ENCODE measurements at places on chromosomes 13 and 19.
A peak's percentile ranks its signal among the peaks of the same experiment; 100 is the strongest.

DNA sequence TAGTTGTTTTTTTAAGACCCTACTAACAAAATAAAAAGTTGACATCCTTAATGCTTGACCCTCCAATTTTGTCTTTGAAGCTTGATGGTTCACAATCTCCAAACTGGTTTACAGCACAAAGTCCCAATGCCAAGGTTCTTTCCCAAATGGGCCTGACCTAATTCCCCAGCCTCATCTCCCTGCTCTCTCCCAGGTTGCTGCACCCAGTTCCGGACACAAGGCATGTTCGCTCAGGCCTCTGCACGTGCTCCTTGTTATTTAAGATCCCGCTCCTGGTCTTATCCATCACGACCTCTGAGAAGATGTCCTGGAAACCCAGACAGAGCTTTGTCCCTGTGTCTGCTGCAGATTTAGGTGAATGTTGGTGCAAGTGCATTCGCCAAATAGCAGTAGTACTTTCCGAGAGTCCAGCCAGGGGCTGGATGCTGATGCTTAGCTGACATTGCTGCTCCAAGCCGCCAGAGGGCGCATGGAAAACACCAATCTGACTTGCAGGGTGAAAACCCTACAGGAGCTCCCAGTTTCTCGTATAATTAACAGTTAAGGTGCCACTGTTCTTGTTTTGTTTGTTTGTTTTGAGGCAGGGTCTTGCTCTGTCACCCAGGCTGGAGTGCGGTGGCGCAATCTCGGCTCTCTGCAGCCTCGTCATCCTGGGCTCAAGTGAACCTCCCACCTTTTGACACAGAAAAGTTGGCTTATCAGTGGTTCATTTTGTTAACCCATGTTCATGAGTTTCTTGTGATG is 18.5 kb downstream of the LYPD3 start:
- DNase-seq: peak; percentile 85

- no peak for DNase-seq
Observed at GRCh38 chr13:109809216-109809932, 23.0 kb upstream of the IRS2 start.

DNA sequence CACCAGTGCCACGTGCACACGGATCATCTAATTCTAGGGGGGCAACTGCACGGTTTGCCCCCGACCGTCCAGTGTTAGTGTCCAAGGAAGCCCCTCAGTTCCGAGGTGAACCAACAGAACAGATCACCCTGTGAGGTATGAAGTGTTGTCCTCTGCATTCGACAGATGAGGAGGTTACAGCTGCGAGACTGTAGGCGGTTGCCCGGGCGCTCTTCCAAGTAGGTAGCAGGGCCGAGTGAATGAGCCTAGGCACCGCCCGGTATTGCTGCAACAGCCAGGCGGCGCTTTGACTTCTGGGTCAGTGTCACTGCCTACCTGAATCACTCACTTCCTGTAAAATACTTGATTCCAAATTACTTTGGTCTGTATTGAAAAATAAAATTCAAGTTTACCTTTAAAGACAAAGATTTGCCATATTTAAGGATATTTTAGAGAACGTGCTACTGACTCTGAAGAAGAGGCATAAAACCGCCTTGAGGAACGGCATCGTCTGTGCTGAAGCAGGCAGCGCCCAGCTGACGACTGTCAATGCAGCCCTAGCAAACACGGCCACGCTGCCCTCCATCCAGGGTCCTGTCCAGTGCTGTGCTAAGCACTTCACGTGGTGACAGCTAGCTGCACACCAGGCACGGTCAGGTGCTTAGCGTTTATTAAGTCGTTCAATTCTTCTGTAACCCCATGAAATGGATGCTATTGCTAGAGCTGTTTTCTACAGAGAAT is 19.3 kb upstream of the RASA3 start:
- no peak for DNase-seq

- DNase-seq: no peak
Observed at GRCh38 chr19:12687496-12688196, at the start of gene GNG14. Gene GNG14 (plus strand): TSS chr19:12687998. CDS start chr19:12688049, 51 bp downstream.

DNA sequence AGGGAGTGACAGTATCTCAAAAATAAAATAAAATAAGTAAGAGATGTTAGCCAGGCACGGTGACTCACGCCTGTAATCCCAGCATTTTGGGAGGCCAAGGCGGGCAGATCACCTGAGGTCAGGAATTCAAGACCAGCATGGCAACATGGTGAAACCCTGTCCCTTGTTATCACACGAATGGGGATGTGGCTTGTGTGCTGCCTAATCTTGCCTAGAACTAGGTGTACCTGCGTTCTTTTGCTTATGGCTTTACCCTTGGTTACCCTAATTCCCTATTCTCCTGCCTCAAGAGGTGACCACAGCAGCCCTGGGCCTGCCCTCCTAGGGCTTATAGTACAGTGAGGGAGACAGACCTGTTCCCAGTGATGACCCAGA is 6.3 kb upstream of the PVR start:
- DNase-seq: no peak

GRCh38 chr13:22053053-22053452 is 382.2 kb downstream of the FGF9 start:
- DNase-seq: no peak

DNA sequence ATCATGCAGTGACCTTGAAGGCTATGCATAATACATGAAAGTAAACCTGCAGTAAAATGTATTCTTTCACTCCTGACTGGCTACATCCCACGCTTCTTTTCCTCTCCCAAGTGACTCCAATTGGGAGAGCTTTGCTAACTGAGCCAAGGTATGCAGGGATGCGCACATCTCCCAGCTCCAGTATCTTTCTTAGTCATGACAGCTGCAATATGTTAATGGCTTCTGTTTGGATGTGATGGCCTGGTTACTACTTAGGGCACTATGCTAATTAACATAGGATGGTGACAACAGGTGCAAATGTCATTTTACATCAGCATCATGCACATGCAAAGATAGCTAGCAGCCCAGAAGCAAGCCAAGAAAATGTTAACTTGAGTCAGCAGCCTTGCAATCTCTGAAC is 134.7 kb downstream of the POU4F1 start:
- no peak for DNase-seq

DNA sequence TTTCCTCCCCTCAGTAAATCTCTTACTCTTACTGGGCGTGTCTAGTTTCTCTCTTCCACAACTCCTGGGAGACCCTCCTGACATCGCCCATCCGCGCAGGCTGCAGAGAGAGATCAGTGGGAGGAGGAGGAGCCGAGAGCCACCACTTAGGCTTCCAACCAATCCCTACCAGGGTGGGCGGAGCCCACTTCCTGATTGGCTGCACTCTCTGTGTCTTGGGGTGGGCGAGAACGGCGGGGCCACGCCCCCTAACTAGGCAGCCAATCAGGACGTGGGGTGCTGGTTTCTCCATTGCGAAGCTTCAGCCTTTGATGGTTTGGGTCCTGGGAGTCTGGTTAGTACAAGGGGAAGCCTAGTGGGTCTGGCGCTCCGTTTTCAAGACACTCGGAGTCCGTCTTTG is at the start of gene PMIS2:
TSS of gene PMIS2 (plus strand) at position 326 of the 400 bp plus-strand sequence. CDS start 87 bp downstream, outside the sequence.
- no peak for DNase-seq

GRCh38 chr13:36915106-36915505 is 4.9 kb downstream of the SMAD9 start:
- no peak for DNase-seq

DNA sequence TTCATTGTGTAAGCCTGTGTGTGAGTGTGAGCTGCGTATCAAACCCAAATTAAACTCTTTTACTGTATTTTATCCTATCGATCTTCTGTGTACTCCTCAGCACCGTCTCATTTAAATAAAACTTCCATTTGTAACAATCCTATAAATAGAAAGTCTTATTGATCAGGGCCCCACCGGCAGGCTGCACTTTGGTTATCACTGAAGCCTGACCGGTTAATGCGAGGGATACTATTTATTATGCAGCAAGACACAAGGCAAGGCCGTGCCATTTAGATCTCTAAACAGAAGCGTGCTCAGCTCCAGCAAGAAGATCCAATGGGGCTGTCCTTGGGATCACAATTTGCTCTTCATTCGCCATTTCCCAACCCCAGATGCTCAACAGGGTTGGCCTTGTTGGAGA is 252.6 kb upstream of the TSHZ3 start:
- DNase-seq: no peak

DNA sequence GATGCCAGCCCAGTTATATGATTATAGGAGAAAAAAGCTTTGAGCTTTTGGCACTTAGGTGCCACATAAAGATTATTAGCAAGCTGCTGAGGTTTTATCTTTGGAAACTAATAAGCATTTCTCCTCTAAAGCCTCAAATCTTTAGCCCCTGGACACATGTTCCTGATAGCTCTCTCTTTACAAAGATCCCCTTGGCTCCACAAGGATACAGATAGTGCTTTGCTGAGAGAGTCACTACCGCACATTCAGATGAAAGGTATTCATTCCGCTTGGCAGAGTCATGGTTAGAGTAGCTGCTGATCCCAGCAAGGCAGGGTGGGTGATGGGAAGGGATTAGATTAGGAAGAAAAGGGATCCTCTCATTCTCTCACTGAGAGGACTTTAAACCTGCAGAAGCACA is 28.2 kb upstream of the PSG7 start:
- no peak for DNase-seq

GRCh38 chr13:36355632-36356031 is 9.4 kb upstream of the SPART start:
- no peak for DNase-seq

- no peak for DNase-seq
Observed at GRCh38 chr19:19354007-19354406, 33.4 kb downstream of the MAU2 start.

DNA sequence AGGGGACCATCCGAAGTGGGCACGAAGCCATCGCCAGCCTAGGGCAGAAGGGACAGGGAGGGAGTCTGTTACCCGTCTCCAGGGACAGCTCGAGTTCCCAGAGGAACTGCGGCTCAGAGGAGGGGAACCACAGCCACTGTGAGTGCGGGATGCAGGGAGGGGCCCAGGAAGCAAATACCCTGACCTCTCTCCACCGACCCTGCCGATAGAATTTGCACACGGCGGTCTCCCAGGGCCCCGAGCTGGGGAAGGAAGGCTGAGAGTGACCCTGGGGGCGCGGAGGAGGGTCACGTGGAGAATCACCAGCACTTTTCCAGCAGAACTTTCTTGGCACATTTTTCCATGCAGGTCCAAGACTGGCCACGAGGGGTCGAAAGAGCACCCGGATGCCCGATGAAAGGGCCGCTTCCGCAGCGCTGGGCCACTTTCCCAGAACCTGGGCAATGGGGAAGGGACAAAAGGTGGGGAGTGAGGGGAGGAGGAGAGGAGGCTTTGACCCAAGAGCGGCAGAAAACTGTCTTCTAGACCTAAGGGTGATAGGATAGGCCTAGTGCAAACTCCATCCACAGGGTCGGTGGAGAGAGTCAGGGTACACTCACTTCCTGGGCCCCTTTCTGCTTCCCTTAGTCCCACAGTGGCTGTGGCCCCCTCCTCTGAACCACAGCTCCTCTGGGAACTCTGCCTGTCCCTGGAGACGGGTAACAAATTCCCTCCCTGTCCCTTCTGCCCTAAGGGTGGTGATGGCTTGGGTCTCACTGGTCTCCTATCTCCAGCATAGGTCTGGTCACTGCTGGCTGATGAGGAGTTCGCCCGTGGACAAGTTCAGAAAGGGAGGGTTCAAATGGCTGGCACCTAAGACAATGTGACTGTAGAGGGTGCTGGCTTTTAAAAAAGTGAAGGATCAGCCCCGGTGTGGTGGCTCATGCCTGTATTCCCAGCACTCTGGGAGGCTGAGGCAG is 5.3 kb upstream of the GPR4 start:
- DNase-seq: peak; percentile 48

- DNase-seq: no peak
Observed at GRCh38 chr13:108437496-108437895, 168.0 kb downstream of the TNFSF13B start.

DNA sequence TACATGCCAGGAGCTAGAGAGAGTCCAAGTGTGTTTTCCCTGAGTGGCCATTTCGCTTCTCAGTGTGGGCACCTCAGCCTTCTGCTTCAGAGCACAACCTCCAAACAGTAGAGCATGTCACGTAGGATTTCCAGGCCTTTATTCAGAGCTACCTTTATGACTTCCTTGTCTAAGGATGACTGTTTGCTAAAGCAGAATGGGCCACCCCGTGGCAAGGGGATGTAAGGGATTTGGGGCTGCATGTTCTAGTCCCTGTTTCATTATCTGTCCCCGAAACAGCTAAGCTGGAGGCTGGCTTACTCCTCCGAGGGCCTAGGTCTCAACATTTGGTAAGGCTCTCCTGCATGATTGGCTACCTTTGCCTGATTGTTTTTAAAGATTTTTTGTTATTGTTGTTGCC is 6.0 kb downstream of the RNASEH2B start:
- DNase-seq: peak; percentile 44

DNA sequence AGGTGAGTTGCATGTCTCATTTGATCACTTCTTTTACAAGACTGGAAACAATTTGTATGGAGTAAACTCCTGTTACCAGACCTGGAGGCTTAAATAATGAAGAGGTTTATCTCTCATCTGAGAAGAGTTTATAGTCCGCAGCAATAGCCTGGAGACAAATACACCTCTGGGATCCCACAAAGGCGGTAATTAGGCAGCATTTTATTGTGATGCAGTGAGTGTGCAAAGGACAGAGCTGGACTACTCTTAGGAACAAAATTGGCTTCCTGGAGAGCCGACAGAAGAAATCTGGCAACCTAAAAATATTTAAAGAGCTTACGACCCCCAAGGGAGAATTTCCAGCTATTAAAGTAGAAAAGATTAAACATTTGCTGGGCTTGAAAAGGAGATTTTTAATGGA is 11.8 kb upstream of the KATNAL1 start:
- DNase-seq: no peak

DNA sequence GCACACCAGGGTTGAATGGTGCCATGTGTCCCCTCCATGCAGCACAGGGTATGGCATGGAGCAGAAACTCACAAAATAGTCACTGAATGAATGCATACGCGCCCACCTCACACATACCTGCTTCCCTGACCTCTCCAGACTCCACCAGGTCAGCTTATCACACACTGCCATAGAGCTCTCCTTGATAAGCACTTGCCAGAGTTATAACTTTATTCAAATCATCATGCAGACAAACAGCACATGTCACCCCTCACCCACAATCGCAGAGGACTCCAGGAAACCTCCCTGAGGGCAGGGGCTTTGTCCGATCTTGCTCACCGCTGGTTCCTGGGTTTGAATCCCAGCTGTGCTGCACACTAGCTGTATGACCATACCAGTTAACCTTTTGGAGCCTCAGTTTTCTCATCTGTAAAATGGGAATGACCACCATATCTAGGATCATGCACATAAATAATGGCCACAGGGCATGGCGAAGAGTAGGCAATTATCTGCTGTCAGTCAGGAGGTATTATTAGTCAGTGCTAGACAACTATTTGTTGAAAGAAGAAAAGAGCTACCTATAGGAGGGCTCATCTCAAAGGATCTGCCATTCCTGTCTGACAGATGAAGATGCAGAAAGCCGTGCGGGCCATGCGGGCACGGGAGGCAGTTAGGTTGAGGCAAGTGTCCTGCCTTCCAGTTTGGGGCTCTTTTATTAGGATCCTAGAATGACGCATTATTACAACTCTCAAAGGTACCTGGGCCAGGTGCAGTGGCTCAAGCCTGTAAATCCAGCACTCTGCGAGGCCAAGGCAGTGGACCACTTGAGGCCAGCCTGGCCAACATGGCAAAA is 14.0 kb downstream of the XRCC1 start:
- DNase-seq: no peak

DNA sequence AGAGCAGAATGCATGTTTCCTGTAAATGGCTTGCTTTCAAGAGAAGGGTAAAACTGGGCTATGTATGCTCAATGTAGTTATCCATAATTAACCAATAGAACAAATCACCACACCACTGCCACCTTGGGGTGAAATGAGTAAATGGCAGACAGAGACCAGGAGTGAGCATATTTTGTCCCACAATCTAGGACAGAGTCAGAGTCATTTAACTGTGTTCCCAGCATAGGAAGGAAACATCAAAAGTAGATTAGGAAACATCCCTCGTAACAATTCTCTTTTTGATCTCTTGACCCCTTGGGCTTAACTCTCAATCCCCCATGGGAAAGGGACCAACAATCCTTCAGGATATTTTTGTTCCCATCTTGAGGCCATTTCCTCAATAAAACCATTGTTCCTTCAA is 224.8 kb downstream of the NHLRC3 start:
- peak; percentile 39 for DNase-seq

Measured in activated CD8-positive, alpha-beta T cell treated with anti-CD3 and anti-CD28 coated beads, Interleukin-2, amount 10 ng/mL, durations not matched to agents 7 days and 5 days (primary cell).